ENCODE measurements at places on chromosomes 3 and 15.

DNA sequence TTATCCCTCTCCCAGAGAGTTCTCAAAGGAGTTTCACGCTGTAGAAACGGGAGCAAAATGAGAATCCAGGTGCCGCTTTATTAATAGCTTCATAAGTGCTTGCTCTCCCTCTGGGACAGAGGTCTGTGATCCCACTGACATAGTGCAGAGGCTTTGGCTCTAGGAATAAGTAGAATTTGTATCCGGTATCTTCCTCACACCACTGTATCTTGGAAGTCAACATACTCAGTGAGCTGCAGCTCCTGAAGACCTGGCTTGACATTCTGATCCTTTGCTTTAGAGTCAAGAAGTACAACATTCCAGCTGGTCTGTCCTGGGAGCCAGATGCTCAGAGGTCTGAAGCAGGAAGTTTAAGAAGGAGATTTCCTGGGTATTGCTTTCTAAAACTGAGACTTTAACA lies 323.0 kb downstream of the LPP start:
- no peak for DNase-seq

GRCh38 chr3:16476636-16477035 lies 36.9 kb downstream of the RFTN1 start:
- no peak for DNase-seq

DNA sequence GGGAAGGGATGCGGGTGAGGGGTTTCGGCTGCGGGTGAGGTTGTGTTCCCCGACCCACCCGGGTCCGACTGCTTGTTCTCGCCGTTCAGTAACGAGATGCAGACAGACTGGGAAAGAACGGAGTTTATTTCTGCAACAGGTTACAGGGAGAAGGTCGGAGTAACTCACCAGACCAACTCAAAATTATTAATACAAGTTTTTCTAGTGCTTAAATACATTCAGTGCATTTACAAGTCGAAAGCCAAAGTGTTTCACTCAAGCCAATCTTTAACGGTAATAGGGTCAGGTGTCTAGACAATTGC lies 492 bp upstream of the HIGD1A start:
- no peak for DNase-seq

DNA sequence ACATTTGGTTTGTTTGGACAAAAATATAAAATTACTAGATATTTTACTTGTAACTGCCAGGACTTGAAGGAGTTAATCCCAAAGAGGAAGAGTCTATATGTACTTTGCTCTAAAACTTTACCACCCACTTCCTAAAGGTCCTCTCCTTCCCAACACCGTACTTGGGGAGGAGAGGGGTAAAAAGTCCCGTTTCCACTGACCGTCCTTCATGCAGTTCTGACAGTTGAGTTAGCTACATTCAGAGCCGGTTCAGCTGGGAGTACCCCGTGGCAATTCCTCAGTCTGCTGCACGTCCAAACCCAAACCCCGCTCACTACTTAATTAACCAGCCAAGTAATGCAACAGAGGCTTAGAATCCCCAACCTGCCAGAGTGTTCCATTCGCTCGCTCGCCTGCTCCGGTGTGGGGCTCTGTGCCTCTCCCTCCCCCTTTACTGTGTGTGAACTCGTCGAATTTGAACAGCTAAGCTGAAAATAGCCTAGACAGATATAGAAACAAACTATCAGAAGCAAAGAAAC lies 519.7 kb downstream of the FOXP1 start:
- DNase-seq = no peak

DNA sequence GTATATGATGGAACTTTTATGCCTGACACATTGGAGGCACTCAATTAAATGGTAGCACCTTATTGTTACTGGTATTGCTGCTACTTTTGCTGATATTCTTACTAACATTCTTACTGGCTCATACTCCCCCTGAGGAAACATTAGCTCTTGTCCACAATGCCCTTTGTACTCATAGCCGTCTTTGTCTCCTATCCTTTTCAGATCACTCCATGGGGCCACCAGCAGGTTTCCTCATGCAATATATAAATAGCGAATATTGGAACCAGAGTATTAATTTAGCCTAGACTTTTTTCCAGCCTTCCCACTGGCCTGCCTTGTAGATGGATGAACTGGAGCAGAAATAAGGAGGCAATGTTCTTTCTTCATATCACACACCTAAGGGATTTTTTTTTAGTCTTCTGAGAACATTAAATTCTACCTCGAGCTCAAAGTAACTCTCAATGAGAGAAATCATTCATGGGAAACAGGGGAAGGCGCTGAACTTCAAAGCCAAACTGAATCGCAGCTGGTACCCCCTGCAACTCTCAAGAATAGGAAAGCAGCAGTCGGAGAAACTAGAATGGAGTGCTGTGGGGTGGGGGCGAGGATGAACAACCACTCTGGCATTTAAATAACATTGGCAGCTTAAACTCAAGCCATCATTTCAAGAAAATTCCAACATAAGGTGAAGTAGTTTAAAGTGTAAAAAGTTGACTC lies 300.3 kb downstream of the TAFA4 start:
- DNase-seq = no peak

DNA sequence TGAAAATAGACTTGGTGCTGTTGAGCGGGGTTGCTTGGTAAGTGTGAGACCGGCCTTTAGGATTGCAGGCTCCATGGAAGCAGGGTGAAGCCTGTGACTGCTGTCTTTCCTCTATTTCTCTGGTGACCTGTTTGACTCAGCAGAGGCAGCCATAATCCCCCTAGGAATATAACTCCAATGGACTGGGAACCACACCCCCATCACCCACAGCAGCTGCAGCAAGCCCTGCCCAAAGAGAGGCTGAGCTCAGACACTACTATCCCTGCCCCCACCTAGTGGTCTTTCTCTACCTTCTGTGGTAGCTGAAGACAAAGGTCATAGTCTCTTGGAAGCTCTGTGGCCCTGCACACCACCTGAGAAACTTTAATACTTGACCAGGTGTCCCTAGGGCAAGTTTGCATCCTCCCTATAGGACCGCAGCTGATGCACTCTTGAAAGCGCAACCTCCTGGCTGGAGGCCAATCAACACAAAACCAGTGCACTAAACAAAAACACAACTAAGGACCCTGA lies 133.6 kb upstream of the MRPL3 start:
- no peak for DNase-seq

GRCh38 chr15:79197285-79197684 lies 85.2 kb upstream of the ANKRD34C start:
- no peak for DNase-seq

GRCh38 chr3:163664466-163664865 lies 1413.8 kb downstream of the SI start:
- DNase-seq = no peak

- DNase-seq = no peak
These were observed 147.7 kb upstream of the GALNT15 start for GRCh38 chr3:16026753-16027152.

DNA sequence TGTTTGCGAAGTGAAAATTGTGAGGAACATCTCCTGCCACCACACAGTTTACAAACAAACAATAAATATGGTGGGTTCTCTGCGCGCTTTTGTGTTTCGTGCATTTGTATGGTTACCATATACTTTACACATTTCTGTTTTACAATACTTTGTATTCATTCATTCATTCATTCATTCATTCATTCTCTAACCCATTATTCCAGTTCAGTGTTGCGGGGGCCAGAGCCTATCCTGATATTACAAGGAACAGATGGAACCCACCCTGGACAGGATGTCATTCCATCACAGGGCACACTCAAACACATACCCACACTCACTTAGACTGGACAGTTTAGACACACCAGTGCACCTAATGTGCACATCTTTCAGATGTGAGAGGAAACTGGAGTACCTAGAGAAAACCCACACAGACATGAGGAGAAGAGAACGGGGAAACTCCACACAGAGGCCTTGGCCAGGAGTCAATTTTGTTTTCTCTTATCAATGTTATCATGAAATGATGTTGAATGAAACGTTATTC lies 160.5 kb downstream of the FNDC3B start:
- DNase-seq = no peak

DNA sequence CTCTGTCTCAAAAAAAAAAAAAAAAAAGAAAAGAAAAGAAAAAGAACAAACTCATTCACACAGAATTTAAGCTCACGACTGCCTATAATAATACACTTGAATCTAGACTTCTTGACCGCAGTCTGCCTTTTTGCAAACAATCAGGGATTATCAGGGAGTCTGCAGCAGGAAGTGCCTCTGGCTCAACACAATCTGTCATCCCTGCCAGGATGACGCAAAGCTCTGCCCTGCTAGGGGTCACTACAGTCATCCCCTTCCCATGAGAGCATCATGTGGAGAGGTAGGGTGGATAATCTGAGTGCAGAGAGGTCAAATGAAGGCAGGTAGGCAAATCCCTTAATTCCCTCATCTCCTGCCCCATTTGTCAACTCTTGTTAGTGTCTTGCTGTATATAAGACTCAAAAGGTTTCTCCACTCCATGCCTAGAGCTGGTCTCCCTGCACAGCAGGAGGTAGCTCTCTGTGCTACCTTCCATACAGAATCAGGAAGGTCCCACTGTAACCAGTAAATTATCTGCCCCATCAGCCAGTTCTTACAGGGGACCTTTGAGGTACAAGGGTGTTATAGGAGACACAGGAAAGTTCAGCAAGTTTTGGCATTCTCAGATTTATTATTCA lies 4.2 kb downstream of the UBAP1L start:
- DNase-seq = no peak

DNA sequence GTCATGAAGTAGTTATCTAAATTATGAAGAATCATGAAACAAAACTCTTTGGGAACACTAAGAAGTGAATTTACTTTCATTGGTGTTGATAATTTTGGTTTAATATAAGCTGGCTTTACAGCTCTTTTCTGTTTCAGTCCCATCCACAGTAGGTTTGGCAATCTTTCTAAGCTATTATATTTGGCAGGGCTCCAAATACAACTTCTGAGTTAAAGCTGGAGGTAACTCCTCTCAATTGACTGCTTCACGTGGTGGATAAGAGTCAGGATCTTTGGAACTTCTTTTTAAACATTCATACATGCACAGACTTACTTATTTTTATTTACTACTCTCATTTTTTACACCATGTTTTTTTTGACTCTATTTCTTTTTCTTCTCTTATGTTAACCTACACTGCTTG lies 106.5 kb upstream of the EPHA3 start:
- DNase-seq = no peak

GRCh38 chr3:126391631-126392030 lies 3.1 kb upstream of the CFAP100 start:
- no peak for DNase-seq

- no peak for DNase-seq
These were observed 71.6 kb upstream of the RPL35A start for GRCh38 chr3:197878427-197878826.

DNA sequence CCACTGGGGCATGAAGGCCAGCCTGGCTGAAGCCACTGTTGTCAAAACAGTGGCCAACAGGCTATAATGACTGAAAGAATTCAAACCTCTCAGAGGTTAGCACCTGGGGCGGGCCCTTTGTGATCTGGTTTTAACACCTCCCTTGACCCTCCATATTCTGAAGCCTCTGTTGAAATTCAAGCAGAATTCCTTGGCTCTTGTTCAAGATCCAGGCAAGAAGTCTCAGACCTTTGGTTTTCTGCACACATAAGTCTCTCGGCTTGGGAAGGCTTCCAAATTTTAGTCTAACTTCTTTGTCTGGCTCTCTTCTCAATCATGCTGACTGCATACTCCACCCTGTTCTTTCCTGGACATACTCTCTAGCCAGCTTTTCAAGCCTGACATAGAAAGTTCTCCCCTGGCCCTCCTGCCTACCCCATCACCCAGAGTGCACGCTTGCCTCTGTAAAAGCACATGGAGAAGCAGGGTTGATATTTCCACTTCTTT lies 144.5 kb downstream of the PDZRN3 start:
- DNase-seq = no peak

- DNase-seq = no peak
These were observed 26.2 kb upstream of the ANXA2 start for GRCh38 chr15:60424006-60424405.

GRCh38 chr3:50369012-50369670 lies 9.8 kb upstream of the TMEM115 start:
- DNase-seq = no peak

- no peak for DNase-seq
These were observed 75.7 kb upstream of the BNIP2 start for GRCh38 chr15:59764775-59765174.

- DNase-seq = no peak
These were observed 393.1 kb upstream of the CDIN1 start for GRCh38 chr15:36186376-36186775.

GRCh38 chr15:60528530-60528929 lies 49.6 kb upstream of the ICE2 start:
- DNase-seq = no peak

- no peak for DNase-seq
These were observed 132.2 kb downstream of the DUT start for GRCh38 chr15:48463366-48463880.

- no peak for DNase-seq
These were observed 83.4 kb upstream of the WNT7A start for GRCh38 chr3:13963137-13963886.

DNA sequence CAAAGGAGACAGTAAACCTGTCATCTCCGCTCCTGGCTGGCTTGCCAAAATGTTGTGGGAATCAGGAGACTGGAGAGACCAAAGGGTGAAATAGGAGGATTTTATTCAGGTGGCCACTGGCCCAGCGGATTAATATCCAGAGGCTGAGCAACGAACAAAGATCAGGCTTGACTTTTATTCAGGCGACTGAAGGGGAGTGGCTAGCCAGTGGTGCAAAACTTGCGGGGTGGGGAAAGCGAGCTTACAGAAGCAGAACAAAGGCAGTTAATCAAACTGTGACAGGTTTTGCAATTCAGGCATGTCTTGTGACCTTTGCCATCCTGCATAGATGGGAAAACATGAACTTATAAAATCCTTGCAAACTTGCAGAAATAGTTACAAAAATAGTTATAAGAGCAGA lies 19.8 kb upstream of the ACAD9 start:
- no peak for DNase-seq

GRCh38 chr15:71800190-71800589 lies 10.2 kb upstream of the NR2E3 start:
- no peak for DNase-seq

DNA sequence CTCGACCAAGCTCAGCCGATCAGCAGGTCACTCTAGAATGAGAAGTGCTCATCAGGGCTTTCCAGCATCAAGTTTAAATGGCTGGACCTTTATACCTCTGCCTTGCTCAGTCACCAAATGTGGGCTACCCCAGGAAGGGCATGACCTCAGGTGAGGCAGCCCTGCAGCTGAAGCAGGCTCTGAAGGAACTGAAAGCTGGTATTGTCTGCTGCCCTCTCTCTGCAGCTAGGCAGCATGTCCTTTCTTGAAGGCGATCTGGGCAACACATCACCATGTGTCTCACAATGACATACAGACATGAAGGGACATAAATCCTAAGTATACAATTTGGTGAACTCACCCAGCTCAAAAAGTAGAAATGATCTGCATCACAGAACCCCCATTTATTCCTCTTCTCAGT lies 38.7 kb upstream of the ARID3B start:
- no peak for DNase-seq

Data from aorta (tissue), 5 donors.